Hematopoietic multipotent progenitor cell treated with erythropoietin and hydrocortisone succinate and interleukin-3 and kit ligand, for 8 days (in vitro differentiated cells): ENCODE measurements at places on chromosomes 6 and 20.

DNA sequence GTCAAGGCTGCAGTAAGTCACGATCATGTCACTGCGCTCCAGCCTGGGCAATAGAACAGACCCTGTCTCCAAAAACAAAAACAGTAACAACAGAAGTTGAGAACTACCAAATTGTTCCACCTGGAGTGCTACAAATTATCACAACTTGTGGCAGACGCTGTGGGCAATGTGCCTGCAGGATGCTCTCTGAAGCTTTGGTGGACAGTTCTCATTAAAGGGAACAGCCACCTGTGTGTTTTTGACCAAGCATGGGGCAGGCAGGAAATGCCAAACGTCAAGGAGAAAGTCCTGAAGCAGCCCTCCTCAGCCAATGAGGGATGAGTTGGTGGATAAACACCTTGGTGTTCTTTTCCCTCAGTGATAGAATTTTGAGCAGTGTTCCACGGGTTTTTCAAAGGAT lies 15.8 kb downstream of the COX4I2 start:
- no peak for DNase-seq

DNA sequence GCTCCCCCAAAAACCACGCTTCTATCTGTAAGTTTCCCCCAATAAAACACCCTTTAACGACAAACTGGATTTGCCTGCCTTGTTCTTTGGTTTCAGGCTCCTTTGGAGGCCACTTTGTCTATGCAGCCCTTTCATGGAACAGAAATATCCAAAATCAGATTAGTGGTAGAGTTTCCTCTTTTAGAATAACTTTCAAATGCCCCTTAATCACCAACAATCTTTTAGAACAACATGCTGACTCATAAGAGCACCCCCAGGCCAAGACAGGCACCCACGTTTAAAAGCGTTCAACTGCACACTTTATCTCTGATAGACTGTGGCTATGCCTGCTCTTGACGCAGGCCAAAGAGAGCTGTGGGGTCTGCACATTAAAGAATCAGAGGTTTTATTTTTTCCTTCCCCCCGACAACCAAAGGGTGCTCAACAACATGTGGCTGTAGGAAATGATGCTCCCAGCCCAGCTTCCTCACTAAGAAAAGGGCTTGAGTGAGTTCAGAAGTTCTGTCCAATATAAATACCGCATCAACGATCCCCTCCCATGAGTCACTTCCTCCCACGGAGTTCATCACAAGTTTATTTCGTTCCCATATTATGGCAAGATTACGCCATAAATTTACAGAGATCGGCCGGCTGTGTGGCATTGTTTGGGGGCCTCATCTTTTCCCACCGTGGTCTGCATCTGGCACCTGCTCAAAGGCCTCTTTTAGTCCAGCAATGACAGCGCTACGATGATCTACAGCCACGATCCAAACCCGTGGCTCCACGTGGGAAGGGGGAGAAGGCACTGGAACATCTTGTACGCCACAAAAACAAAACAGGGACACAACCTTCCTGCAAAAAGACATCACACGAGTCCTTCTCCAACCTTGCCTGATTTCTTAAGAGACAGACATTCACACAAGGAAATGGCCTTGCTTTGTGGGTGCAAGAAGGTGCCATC lies 88.8 kb upstream of the NFATC2 start:
- peak; percentile 37 for DNase-seq

DNA sequence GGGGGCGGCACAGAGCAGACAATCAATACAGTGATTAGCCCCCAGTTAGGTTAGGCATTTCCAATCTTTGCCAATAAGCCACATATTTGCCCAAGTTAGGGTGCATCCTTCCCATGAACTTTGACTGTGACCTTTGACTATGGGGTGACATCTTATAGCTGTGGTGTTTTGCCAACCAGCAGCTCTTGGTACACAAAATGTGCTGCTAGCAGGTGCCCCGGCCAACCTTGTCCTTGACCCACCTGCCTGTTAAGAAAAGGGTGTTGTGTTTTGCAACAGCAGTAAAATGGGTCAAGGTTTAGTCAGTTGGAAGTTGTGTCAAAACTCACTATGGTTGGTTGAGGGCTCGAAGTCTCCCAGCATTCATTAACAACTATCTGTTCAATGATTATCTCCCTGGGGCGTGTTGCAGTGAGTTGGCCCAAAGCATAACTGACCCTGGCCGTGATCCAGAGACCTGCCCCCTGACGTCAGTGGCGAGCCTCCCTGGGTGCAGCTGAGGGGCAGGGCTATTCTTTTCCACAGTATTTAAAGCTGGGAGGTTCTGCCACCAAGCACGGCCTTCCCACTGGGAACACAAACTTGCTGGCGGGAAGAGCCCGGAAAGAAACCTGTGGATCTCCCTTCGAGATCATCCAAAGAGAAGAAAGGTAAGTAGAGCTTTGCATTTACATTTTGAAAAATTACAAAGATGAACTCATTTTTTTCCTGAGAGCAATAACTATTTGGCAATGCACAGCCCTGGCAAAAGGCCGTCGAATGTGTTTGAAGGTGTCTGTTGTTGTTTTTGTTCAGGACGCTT lies at the start of gene PCK1:
Gene PCK1 (plus strand): TSS at position 557 of the 802 bp plus-strand sequence. CDS start 302 bp downstream, outside the sequence.
- DNase-seq: peak; percentile 93

DNA sequence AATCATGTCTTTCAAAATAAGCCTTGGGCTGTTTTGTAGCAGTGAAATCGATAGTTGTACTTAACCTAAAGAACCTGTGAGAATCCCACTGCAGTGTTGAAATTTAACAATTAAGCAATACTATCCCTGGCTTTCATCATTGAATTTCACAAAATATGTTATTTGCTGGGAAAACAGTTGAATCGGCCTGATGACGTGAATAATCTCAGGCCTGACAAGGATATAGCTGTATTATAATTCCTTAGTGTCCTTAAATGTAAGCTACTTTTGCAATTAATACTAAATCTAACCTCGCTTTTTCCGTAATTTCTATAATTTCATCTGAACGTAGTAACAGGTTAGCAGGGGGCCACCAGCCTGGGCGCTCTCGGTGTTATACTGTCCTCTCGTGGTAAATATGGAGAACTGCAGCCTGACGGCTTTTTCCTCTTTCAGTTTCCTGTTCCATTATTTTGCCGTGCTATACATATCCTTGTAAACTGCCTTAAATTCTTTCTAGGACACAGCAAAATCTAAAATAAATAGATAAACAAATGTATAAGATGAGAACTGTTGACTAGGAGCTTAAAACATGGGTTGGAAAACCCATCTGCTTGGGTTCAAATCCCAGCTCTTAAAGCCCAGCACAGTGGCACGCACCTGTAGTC lies 24.0 kb downstream of the MTFR2 start:
- DNase-seq: peak; percentile 71

DNA sequence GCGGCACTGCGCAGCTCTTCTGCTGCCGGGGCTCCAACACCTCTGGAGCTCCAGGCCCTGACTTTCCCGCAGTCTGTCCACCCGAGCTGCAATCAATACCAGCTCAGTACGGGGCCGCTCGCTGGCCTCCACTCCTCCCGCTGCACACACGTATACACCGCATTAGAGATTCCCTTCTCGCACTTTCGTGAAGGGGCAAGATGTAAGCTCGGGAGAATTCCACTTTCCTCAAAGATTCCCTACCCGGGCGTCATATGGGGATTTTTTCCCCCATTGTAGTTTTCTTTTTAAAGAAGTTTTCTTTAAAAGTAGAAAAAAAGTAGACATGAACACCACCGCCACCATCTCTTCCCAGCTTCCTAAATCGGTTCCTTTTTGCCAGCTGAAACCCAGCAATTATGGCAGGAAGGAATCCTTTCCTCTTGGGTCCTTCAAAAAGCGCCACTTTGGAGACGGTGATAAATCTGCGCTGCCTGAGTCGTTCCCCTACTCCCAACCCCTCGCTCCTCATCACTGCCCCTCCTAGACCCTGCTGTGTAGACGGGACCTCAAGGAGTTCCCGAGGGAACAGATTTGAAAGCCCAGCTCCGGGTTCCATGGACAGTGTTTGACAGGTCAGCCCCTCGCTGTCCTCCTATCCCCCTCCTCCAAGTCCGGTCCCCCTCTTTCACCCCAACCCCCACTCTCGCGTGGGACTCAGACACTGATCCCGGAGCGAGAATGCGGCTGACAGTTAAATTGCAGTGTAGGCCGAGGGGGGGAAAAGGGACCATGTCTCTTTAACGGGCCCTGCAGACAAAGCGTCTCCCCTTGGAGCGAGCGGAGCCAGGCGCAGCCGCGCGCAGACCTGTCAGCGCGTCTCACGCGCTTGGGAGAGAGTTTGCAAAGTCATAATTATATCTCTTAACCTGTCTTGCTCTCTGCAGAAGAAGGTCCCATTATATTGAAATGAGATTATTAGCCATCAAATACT lies 39.5 kb downstream of the NCR2 start:
- DNase-seq: no peak

DNA sequence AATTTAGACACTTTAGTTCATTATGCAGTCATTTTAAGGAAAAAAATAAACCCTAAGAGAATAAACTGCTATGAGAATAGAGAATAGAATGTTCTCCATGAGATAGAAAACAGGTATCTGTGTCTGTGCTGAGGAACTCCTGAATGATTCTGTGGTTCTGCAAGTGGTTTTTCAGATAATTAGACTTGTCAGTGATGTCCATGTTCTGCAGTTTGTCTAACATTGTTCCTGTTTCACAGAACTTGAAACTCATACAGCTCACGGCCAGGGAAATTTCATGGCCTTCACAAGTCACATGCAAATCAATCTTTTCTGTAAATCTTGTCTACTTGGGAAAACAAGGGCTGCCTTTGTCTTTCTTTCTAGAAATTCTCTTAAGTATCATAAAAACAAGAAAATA lies 73.4 kb upstream of the HMGCLL1 start:
- DNase-seq: no peak

DNA sequence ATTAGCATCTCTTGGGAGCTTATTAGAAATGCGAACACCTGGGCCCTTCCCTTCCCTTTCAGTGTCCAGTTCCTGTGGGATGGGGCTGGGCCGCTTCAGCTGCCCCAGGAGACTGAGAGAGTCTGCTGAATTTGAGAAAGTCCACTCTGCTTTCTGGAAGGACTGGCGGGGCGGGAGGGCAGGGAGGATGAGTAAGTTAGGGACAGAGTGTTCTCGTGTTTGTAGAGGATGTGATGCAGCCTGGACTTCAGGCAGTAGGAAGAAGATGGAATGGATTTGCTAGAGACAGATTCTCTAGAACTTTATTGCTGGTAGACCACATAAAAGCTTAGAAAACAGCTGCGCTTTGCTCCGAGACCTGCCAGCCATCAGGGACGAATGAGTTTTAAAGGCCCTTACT lies 1.1 kb upstream of the TULP4 start:
- DNase-seq: no peak

- no peak for DNase-seq
These were observed 147.0 kb downstream of the CDH26 start for GRCh38 chr20:60104993-60105803.

DNA sequence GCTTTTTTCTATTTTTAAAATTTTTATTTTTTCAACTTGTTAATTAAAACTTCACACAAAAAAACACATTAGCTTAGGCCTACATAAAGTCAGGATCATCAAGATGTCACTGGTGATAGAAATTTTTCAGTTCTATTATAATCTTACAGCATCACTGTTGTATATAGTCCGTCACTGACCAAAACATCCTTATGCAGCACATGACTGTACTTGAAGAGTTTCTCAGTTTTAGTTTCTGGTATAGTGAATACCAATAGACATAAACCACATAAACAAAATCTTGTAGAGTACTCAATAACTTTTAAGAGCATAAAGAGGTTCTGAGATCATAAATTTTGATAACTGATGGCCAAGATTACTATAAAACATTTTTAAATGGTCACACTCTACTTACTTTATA lies 71.8 kb downstream of the ASCC3 start:
- no peak for DNase-seq

GRCh38 chr20:46713957-46714834 lies 4.7 kb downstream of the SLC2A10 start:
- DNase-seq: no peak

DNA sequence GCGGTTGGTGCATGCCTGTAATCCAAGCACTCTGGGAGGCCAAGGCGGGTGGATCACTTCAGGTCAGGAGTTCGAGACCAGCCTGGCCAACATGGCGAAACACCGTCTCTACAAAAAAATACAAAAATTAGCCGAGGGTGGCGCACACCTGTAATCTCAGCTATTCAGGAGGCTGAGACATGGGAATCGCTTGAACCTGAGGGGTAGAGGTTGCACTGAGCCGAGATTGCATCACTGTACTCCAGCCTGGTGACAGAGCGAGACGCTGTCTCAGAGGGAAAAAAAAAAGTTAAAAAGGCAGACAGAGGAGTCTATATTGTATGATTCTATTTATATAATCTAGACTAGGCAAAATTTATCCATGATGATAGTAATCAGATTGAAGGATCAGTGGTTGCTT lies 27.3 kb upstream of the PLCG1 start:
- DNase-seq: no peak

GRCh38 chr20:62051546-62052255 lies 14.0 kb downstream of the TAF4 start:
- DNase-seq: no peak

GRCh38 chr20:25984933-25985332 lies 288.3 kb upstream of the ZNF337 start:
- DNase-seq: peak; percentile 37

DNA sequence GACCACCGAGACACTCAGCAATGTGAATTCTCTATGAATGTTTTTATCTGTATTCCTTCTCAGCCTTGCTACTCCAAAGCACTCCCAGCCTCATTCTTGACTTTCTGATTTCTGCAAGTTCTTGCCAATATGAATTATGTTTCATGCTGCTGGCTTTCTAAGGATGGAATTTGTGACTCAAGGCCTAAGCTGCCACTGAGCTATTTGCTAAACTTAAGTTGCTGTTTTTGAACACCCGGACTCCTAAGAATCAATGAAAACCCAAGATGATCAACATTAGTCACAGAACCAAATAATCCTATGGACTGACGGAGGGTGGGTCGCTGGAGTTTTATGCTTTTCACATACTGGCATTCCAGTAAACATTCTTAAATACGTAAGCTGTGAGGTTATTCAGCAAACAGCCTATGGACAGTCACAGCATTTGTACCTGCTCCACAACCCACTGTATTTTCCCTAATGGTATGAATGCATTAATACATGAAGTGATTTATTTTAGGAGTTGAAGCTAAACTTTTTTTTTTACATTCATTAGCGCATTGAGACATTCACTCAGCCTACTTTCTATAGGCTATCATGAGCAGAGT lies 8.2 kb upstream of the PXDC1 start:
- DNase-seq: no peak

- no peak for DNase-seq
These were observed 60.5 kb downstream of the GJA10 start for GRCh38 chr6:89954721-89955148.

DNA sequence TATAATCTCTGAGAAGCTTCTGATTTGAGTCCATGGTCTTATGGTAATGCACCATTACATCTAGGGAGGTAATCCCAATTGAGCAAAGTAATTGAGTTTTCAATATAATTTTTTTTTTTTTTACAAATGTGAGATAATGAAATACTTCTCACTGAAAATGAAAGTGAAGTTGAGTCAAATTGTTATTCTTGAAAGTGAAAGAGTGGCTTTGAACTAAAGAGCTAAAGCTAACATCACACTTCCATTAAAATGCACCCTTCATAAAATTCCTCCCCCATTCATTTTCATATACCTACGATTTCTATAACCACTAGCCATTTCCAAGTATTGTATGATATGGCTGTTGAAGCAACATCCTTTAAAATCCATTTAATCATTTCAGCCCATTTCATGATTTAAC lies 149.1 kb upstream of the IMPG1 start:
- DNase-seq: no peak
